NCI-H526 treated with DMSO at 0.1 percent for 48 hours (cell line): ENCODE measurements at places on chromosomes 16 and 17.

- no peak for DNase-seq
Measured at GRCh38 chr16:84144209-84144858, 643 bp downstream of the HSDL1 start.

GRCh38 chr17:3771140-3771539 lies 29.8 kb downstream of the ITGAE start:
- DNase-seq, result no peak

DNA sequence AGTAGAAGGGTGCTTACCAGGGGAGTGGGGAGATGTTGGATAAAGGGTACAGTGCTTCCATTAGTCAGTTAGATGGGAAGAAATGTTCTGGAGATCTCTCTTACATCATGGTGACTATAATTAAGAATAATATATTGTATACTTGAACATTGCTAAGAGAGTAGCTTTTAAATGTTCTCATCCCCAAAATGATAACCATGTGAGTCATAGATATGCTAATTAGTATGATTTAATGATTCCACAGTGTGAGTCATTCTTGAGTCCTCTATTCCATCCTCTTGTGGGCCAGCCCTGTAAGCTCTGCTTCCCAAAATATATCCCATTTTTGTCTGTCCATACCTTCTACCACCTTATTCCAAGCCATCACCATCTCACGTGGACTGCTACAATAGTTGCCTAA lies 80.6 kb upstream of the CDH11 start:
- no peak for DNase-seq

DNA sequence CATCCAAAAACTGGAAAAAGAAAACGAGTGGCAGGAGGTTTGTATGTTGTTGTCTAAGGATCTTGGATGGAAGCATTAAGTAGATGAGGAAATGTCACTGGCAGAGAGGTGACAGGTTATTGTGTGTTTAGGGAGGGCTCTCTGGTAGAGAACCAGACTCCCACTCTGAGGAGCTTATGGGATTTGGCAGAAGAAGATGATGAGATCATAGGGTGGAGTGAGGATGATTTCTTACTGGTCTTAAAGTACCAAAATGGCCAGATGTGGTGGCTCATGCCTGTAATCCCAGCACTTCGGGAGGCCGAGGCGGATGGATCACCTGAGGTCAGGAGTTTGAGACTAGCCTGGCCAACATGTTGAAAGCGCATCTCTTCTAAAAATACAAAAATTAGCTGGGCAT lies 9.0 kb downstream of the WWOX start:
- no peak for DNase-seq

GRCh38 chr17:13107676-13108235 lies 89.9 kb upstream of the ELAC2 start:
- no peak for DNase-seq

- no peak for DNase-seq
Measured at GRCh38 chr16:15434079-15434424, 336 bp upstream of the BMERB1 start.

DNA sequence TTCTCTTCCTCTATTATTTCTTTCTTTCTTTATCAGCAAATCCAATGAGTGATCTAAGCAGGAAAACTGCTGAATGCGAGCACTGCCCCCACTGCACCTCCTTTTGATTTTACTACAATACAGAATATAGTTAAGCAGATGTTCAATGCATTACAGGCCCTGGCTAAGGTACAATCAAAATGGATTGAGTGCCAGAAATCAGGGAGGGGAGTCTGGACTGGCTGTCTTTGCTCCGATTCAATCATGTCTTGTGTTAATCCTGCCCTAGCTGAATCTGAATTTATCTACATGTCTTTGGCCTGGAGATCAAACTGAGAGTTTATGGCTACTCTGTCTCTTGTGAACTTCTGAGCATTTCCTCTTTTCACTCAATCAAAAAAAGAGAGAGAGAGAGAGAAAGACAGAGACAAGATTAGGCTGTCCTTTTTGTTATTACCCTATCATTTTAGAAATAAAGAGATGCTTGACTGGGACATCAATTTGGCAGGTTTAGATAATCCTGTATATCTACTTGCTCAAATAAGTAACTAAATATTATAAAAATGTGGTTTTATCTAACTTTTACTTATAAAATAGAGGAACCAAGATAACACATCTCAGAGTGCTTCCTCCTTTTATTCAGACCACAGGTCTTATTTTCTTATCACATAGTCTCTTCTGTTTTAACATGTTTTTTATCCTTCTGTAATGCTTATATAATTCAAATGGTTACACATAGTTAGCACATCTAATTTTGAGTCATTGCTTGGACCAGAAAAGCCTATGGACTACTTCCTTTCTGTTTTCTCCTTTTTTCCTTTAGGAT lies 656.2 kb downstream of the KCNJ2 start:
- DNase-seq, result no peak

- DNase-seq, result no peak
Measured at GRCh38 chr17:22233382-22233781, 541.1 kb downstream of the KCNJ18 start.

DNA sequence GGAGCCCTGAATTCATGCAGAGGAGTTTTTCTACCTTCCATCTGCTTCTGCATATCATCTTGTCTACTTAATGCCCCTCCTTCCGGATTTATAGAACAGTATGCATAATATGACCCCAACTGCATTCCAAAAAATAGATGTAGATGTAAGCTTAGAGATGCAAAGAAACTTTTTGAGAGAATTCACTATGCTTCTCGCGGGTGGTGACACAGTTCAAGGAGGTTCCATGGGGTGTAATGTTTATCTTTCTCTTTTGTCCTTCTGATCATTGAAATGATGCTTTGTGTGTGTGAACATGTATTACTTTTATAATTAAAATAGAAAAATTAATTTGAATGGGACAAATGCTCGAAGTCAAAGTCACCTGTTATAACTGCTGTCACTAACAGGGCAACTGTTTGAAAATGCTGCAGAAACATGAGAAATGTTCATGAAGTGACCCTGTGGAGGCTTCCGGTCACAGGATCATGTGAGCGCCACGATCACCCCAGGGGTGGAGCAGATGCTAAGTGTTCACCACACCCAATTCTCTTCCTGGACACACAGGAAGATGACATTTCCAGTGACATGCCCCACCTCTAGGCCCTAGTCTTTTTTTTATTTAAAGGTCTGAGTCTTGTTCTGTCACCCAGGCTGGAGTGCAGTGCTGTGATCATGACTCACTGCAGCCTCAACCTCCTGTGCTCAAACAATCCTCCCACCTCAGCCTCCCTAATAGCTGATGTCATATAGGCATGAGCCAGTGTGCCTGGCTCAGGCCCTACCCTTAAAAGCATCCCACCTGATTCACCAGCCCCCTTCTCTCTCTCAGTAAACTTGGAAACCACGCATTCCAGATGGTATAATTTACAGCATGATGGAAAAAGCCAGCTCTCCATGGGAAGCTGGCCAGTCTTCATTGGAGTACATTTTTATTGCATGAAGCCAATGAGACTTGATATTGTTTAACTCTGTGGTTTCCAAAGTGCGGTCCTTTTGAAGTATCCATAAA lies 21.0 kb upstream of the AGRP start:
- DNase-seq, result no peak

GRCh38 chr17:31506517-31506916 lies 115.0 kb downstream of the RAB11FIP4 start:
- DNase-seq, result no peak

GRCh38 chr17:78997231-78997741 lies 12.3 kb downstream of the CANT1 start:
- no peak for DNase-seq

DNA sequence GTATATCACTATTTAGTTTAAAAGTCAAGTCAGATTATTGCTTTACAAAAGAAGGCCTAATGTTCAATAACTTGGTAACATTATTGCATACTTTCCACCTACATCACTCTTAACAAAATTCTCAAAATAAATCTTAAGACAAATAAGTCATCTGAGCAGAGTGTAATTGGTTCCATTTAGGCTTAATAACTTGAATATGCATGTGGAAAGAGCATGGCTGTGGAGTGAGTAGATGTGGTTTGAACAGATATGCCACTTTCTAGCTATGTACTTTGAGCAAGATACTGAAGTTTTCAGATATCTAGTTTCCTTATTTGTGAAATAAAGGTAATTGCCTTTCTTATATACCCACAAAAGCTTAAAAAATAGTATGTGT lies 6.7 kb upstream of the EVI2A start:
- DNase-seq, result no peak

DNA sequence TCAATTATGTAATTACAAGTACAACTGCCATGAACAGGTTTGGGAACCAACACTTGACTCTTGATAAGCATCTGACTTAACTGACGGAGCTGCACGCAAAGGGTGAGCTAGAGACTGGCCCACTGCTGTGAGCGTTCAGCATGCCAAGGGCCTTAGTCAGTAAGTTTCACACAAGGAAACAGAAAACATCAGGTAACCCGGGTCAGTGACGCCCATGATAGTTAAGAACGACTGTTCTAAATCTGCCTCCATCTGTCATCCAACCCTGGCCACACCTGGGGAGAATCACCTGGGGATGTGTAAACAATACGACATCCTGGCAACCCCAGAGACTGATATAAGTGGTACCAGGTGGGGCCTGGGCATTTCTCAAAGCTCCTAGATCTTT lies 12.3 kb downstream of the SMIM5 start:
- peak; percentile 10 for DNase-seq

GRCh38 chr17:58969156-58969555 lies 137.5 kb downstream of the TRIM37 start:
- no peak for DNase-seq

GRCh38 chr17:17819561-17819995 lies 17.2 kb downstream of the SREBF1 start:
- no peak for DNase-seq

DNA sequence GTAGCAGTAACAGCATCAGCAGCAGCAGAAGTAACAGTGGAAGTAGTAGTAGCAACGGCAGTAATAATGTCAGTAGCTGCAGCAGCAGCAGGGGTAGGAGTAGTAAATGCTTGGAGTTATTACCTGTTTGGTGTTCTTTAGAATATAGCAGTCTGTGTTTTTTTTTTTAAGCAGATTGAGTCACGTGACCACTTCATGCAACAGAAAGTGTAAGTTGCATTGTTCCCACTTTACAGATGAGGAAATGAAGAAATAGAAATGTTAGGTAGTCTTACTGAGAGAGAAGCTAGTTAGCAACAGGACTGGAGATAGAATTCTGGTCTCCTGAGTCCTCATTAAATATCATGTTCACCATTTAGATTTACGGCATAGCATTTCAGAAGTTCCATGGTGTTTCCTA lies 358.2 kb downstream of the HAPSTR1 start:
- no peak for DNase-seq

GRCh38 chr17:82914375-82914774 lies 74.6 kb upstream of the ZNF750 start:
- DNase-seq, result no peak

DNA sequence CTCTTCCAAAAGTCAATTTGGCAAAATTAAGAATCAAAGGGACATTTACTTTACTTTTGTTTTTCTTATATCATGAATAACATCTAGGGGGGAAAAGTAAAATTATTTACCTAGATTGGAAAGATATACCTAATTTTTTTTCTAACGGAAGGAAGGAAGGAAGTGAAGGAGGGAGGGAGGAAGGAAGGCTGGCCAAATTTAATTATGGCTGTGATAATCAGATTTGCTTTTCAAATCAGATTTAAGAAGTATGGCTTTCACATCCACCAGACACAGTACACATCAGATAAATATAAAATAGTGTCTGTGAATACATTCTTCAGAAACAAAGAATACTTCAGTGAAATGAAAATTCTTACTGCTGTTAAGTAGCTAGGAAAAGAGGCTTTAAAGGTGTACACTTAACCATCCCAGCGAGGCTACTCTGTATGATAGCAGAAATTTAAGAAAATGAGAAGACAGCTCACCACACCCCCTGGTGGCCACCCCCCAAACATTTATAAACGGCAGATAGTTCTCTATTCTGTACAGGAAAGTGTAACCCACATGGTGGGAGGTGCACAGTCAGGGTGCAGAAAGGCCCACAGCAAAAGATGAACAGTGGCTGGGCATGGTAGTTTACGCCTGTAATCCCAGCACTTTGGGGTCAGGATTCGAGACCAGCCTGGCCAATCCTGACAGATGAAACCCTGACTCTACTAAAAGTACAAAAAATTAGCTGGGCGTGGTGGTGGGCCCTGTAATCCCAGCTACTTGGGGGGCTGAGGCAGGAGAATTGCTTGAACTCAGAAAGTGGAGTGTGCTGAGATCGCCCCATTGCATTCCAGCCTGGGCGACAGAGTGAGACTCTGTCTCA lies 150.8 kb downstream of the SSH2 start:
- DNase-seq, result peak; percentile 67

DNA sequence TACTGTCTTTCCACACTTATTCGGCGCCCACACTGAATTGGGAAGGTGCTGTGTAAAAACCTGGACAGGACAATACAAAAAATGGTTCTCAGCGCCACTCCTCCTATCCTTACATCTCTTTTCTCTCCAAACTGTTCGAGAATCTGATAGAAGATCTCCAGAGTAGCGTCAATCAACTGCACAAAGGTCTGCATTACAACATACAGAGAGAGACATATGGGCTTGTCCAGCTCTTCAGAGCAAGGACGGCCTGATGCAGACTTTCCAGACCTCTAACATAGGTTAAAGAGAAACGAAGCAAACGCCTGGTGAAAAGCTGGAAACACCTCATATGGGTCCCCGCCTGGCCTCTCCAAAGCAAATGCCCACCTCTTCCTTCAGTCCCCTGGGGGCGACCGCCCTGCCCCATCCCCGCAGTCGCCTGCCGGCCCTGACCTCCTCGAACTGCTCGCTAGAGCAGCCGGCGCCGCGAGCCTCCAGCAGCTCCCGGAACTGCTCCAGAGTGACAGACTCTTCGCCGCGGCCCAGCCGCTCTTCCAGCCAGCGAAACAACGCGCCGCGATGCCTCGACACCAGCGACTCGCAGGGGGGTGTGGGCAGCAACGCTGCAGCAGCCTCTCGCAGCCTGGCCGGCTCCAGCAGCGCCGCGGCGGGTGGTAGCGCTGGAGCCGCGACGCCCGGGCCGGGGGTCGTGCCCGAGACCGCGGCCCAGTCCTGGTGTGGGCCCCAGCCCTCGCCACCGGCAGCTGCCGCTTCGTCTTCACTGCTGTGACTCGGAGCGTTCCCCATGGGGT lies 526 bp downstream of the ZZEF1 start:
- no peak for DNase-seq

GRCh38 chr17:41848788-41849187 lies 11.2 kb downstream of the KLHL10 start:
- DNase-seq, result no peak

GRCh38 chr16:58842156-58842555 lies 108.0 kb upstream of the GOT2 start:
- no peak for DNase-seq

DNA sequence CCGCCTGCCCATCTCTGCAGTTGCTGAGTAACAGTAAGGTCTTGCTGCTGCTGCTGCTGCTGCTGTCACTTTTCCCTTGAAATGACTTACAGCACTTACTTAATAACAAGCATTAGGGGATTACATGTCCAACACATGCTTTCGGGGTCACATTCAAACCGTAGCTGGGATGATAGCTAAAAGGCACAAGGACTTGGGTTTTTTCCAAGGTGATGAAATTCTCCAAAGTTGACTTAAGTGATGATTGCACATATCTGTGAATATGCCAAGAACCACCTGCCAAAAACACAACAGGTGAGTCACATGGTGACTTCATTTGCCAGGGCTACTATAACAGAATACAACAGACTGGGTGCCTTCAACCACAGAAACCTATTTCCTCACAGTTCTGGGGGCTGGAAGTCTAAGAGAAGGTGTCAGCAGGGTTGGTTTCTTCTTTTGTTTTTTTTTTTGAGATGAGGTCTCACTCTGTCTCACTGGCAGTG lies 121.9 kb upstream of the TNRC6C start:
- no peak for DNase-seq
